ENCODE measurements at places on chromosomes 11 and 22.

DNA sequence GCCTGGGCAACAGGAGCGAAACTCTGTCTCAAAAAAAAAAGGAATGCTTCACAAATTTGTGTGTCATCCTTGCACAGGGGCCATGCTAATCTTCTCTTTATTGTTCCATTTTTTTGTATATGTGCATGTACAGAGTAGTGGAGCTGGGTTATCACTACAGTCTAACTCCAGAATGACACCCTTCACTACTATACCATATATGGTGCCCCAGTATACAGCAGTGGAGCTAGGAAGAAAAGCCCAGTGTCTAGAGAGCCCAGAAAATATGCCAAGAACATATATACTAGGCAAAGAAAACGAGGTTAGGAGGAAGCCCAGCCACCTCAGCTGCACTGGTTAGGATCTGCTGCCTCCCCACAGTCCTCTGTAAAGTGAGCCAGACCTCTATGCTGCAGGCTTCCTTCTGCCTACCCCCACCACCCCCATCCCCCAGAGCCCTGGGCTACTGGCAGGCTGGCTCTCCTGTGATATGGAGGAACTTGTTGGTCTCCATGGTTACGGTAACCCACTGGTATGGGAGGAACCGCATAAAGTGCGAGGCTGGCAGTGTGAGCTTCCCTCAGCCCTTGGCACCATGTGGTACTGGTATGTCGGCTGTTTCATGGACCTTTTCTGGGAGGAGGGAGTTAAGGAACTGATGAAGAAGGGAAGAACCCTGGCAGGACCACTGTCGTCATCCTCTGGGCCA is 34.3 kb downstream of the RCOR2 start:
- DNase-seq, result no peak

GRCh38 chr11:28835317-28835716 is 727.1 kb downstream of the METTL15 start:
- no peak for DNase-seq

DNA sequence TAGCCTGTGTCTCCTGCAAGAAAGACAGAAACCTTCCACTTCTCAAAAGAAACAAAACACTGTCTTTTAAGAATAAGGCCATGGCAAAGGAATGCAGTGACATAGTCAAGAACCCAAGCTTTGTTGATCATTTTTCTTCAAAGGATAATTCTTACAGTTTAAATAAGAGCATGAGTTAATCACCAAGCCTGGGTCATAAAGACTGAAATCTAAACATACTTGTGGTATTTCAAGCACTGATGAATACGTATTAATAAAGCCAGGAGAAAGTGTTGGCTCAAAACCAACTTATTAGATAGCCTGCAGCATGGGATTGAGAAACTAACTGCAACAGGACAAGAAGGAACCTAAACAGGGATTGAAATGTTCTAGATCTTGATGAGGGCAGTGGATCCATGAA is 143.3 kb upstream of the MTNR1B start:
- no peak for DNase-seq

DNA sequence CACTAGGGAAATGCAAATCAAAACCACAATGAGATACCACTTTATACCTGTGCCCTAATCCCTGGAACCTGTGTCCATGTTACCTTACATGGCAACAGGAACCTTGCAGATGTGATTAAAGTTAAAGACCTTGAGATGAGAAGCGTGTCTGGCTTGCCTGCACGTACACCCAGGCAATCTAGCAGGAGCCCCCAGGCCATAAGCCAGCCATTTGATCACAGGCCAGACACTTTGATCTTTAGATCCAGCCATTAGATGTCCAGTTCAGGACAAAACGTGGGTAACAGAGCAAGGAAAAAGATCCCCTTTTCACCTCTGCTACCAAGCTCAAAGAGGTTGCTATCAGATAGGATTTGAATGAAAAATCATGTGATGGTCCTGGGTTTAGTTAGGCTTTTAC is 378.8 kb downstream of the BUD13 start:
- no peak for DNase-seq

GRCh38 chr11:2314136-2314524 is 12.3 kb downstream of the TSPAN32 start:
- no peak for DNase-seq

GRCh38 chr11:7501251-7501650 is 12.5 kb upstream of the PPFIBP2 start:
- no peak for DNase-seq

- no peak for DNase-seq
These were observed 7.9 kb upstream of the ETS1 start for GRCh38 chr11:128595221-128595620.

GRCh38 chr22:17980015-17980590 is 44.3 kb downstream of the MICAL3 start:
- DNase-seq, result no peak

GRCh38 chr11:112277941-112278340 is 17.3 kb upstream of the PLET1 start:
- DNase-seq, result no peak

- no peak for DNase-seq
These were observed 680.9 kb upstream of the ANO5 start for GRCh38 chr11:21511835-21512440.

DNA sequence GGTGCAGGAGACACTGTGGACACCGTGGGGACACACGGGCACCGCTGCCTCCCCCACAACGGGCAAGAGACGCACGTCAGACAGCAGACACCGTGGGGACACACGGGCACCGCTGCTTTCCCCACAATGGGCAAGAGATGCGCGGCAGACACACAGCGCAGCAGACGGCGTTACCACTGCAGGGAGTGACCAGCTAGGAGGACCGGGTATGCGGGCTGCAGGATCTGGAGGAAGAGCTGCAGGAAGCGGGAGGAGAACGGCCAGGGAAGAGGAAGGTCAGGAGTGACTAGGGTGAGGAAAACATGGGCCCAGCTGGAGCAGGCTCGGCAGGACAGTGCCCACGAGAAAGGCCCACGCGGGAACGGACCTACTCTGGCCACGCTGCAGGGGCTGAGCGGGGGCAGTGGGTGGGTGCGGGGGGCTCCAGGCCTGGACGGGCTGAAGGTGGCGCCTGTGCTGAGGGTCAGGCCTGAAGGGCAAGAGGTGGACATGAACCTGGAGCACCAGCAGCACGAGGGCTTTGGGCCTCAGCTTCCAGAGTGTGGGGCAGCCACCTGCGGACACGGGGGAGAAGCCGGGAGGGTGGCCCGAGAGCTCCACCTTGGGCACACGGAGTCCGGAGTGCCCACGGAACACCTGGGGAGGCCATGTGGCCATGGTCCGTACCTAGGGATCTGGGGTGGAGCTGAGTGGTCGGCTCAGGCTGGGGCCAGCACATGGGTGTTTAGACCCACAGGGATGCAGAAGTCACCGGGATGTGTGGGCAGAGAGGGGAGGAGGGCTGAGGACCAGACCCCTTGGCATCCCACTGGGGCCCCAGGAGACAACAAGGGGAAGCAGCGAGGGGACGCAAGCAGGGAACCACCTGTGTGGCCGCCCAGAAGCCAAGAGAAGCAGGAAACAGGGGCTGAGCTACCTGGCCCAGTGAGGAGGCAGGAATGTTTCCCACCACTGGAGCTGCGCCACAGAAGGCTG is 16.5 kb downstream of the TOLLIP start:
- DNase-seq, result no peak

DNA sequence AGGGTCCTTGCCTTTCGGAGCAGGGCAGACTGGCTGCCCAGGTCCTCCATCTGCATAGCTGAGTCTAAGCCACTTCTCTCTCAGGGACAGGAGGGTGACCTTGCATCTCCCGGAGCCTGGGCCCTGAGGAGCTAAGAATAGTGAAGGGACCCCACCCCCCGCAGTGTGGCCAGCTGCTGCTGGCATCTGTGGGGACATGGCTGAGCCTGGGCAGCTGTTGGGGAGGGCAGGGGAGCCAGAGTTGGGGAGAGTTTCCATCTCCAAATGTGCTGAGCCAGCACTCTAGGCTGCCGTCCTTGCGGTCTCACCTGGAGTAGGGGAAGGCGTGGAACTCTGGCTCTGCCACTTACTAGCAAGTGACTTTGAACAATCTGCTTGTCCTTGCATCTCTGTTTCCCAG is 34.8 kb upstream of the SHISAL1 start:
- no peak for DNase-seq

- DNase-seq, result peak; percentile 41
These were observed 115.9 kb downstream of the CEP164 start for GRCh38 chr11:117443266-117444186.

GRCh38 chr22:18991821-18992442 is 55.8 kb upstream of the PRODH start:
- no peak for DNase-seq

DNA sequence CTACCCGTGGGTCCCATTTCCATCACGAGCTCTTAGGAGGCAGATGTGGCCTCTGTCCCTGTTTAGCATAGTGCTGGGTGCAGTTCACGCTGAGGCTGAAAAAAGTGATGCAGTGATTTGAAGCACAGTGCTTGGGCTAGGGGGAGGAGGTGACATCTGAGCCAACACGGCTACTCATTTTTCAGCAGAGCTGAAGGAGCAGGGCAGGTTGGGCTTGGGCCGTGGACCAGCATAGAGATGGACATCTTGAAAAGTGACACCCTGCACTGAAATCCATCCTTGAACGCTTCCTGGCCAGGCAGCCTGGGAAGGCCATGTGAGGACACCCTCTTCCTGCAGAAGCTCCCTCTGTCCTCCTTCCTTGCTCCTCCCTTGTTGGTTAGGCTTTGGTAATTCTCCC is 66.4 kb downstream of the ADAMTS15 start:
- no peak for DNase-seq

- DNase-seq, result no peak
These were observed 11.7 kb upstream of the FXYD6 start for GRCh38 chr11:117888139-117888566.

GRCh38 chr11:116771935-116772334 is 852 bp downstream of the BUD13 start:
- no peak for DNase-seq

- no peak for DNase-seq
These were observed 19.6 kb upstream of the MICAL2 start for GRCh38 chr11:12090761-12091258.

GRCh38 chr11:103633068-103633788 is 403.2 kb upstream of the DDI1 start:
- DNase-seq, result no peak

DNA sequence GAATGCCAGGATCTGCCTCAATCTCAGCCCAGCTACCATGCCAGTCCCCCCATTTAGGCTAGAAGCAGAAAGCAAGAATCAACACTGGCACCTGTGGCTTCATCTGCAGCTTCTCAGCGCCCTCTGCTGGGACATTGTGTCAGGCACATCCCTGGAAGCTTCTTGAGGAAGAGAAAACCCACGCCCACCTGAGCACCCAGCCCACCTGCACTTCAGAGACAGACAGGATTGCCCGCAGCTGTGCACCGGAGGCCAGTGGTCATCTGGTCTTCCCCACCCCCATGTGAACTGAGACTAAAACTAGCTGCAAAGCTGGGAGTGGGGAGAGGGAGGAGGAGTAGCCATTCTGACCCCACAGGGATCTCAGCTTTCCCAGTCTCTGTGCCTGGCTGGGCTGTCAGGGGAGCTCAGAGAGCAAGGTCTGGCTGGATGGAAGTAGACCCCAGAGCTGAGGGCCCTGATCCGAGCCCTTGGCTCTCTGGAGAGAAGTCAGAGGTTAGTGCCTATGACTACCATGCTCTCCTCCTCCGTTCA is 66.8 kb downstream of the FEZ1 start:
- no peak for DNase-seq

DNA sequence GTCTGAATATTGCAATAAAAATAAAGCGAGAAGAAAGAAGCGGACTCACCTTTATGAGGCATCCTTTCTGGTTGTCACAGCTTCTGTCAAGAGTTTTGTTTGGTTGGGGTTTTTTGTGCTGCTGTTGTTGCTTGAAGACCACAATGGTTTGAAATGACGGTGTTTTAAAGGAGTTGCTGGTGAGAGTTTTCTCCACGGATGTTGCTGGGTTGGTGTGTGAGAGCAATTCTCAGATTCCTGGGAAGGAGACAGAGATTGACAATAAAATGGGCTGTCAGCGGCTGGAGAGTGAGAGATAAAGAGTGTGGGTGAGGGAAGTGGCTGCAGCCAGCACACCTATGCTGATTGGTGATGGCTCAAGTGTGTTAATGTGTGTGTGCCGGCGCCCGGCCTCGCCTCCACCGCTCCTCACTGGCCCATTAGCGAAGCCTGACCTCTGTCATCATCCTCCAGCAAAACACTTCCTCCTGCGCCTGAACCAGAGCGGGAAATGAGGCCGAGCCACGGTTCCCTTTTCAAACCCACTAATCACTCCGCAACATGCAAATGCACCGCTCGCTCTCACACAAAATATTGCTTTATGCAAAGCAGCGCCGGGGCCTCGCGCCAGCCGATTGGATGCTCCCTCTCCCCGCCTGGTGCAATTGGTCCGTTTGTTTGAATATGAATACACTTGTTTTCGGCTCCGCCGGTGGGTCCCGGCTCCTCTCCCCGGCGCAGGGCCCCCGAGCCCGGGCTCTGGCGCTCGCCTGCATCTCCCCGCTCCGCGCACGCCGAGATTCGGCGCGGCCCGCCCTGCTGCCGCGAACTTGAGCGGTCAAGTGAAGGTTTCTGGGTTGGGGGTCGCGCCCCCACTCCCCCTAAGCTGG is at the start of gene PAX6:
PAX6 (minus strand) TSS at position 544 of the 869 bp plus-strand sequence. CDS start 4,911 bp downstream, outside the sequence.
- peak; percentile 68 for DNase-seq

- DNase-seq, result no peak
These were observed 489.2 kb upstream of the CNTN5 start for GRCh38 chr11:98531576-98531975.

GRCh38 chr11:32161293-32161692 is 70.4 kb downstream of the RCN1 start:
- DNase-seq, result no peak

DNA sequence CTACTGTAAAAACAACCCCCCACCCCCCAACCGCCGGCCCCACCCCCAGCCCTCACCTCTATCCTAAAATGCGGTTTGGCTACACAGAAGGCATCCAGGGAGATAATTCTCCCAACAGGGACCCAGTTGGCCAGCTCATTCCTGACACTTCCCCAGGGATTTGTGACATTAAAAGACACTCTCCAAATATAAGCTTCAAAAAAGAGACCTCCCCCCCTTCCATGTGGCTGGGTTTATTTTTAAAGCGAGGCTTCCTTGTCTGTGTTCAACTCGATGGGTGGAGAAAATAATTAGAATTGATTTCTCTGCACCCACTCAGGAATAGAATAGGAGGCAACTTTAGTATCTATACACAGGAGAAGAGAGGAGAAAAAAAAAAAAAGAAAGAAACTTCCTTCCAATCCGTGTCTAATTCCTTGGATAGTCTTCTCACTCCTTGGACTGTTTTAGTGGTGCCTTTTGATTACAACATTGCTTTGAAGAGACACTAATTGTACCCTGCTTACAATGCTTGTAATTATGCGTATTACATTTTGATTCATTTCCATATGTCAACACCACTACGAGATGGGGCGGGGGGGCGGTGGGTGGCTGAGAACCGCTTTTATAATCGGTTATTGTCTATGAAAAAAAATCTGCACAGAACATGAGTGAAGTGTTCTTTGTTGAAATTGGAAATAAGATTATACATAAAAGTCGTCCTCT is 500.4 kb downstream of the MIAT start:
- DNase-seq, result no peak

GRCh38 chr11:128711136-128711535 is 17.3 kb downstream of the FLI1 start:
- no peak for DNase-seq

GRCh38 chr11:121589946-121590537 is 137.3 kb upstream of the SORL1-AS1 start:
- no peak for DNase-seq

DNA sequence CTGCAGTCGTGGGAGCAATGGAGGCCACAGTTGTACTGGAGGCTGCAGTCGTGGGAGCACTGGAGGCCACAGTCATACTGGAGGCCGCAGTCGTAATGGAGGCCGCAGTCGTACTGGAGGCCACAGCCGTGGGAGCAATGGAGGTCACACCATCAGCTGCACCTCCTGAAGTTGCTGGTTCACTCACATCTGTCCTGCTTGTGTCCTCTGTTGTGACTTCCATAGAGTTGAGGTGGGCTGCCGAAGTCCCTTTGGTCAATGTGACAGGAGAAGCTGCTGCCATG is 9.3 kb downstream of the C11orf24 start:
- DNase-seq, result no peak

Measured in hypothalamus (tissue), 51 donors.